Peyer's patch (tissue), 4 donors: ENCODE measurements at places on chromosomes 4 and X.
A peak's percentile ranks its signal among the peaks of the same experiment; 100 is the strongest.

- DNase-seq: no peak
These were observed 299.0 kb downstream of the RAPGEF2 start for GRCh38 chr4:159401791-159402380.

DNA sequence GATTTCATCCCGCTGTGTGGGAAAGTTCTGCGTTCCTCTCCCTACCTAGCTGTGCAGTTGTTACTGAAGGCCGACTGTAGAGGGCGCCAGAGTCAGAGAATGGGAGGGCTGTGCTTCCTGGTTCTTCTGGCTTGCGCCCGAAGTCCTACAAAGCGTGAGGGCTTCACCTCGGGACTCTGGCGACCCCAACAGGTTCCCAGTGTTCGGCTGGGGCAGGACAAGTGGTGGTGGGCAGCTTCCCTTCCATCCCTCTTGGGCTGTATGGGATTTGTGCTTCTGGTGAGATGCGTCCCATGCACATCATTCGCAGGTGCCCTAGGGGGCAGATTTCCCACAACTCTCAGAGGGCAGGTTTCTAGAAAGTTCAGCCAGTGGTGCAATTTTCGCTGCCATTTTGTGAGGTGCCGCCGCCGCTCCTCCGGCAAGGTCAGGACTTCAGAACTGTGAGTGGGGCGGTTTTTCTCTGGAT, 27.3 kb downstream of the CT45A1 start:
- DNase-seq: no peak

DNA sequence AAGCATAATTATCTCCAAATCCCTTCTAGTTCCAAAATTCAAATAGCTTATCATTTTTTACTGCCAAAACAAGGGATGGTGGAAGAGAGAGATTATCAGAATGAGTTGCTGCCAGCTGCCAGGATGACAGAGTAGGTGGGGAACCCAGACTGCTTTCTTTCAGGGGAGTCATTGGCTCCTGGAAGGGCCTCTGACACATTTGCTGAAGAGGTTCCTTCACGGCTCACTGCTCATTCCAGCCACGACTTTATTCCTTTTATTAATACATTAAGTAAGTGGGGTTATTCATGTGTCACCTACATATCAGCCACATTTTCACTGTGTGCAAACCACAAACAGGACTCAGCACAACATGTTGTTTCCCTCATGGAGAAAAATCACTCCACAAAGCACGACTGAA, 12.7 kb upstream of the SMIM43 start:
- DNase-seq: no peak

DNA sequence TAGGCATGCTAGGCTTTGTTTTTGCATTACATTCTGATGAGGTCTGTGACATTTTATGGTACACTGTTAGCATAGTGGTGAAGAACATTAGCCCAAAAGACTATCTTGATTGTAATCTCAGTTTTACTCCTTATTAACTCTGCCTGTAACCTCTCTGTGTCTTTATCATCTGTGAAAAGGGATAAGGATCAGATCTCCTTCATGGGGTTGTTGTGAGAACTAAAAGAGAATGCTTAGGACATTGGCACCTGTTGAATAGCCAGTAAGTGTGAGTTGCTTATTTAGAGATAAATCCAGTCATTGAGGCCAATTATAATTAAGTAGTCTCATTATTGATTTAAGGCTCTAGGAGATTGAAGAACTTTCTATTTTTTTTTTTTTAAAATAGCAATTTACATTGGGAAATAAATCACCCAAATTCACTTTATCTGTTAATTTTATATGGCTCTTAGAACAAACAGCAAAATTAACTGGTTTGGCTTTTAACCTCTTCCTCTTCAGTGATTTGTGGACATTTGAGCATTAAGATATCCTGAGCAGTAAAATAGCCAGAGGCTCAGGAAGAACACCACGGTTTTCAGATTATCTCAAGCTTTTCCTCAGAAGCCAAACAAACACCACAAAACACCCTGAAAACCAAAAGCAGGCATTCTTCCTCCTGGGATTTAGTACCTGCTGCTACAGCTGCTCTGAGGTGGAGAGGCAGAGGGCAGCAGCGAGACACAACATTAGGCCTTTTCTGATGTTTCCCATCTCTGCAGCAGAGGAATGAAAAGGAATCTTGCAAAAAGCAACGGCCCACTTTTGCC, 192.9 kb downstream of the ARHGAP10 start:
- DNase-seq: peak; percentile 54

DNA sequence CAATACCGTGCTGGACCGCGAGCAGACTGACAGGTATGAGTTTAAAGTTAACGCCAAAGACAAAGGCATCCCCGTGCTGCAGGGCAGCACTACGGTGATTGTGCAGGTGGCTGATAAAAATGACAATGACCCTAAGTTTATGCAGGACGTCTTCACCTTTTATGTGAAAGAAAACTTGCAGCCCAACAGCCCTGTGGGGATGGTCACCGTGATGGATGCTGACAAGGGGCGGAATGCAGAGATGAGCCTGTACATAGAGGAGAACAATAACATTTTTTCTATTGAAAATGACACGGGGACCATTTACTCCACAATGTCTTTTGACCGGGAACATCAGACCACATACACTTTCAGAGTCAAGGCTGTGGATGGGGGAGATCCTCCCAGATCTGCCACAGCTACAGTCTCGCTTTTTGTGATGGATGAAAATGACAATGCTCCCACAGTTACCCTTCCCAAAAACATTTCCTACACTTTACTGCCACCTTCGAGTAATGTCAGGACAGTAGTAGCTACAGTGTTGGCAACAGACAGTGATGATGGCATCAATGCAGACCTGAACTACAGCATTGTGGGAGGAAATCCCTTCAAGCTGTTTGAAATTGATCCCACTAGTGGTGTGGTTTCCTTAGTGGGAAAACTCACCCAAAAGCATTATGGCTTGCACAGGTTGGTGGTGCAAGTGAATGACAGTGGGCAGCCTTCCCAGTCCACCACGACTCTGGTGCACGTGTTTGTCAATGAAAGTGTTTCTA, 3.2 kb downstream of the PCDH7 start:
- DNase-seq: no peak

- DNase-seq: no peak
These were observed 290.7 kb upstream of the FAM241A start for GRCh38 chr4:111854494-111855087.

- no peak for DNase-seq
These were observed 95.9 kb upstream of the FAT1 start for GRCh38 chr4:186819342-186820086.

DNA sequence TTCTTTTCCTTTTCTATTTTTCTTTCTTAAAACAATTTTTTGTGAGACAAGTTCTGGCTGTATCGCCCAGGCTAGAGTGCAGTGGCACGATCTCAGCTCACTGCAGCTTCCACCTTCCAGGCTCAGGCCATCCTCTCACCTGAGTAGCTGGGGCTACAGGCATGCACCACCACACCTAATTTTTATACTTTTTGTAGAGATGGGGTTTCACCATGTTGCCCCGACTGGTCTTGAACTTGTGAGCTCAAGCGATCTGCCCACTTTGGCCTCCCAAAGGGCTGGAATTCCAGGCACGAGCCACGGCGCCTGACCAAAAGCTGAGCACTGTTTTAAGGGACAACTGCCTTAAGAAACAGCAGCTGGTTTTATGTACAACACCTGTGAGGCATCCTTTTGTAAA, 9.3 kb upstream of the NAT8L start:
- peak; percentile 15 for DNase-seq
